Large intestine (tissue), 12 donors: ENCODE measurements at places on chromosomes 3 and 15. TPM values are rescaled to one million over a fixed set of nuclear protein-coding genes. Genes with fewer than 3 reads are reported as not detected.

GRCh38 chr3:39065197-39065596 lies 13.4 kb downstream of the WDR48 start:
- H3K27me3 ChIP-seq, result no peaks in the 10 kb centered on the region
- H3K4me3 ChIP-seq, result no peak overlapping the region

- peaks cover 38% of the 10 kb centered on the region for H3K4me1 ChIP-seq
- H3K4me3 ChIP-seq, result no peak overlapping the region
- H3K27ac ChIP-seq, result no peak overlapping the region
- no peak for DNase-seq
Observed at GRCh38 chr3:12440927-12441714, 43.2 kb upstream of the TSEN2 start.

GRCh38 chr15:70524470-70524869 lies 238.9 kb downstream of the UACA start:
- no peak for DNase-seq
- peaks cover 18% of the 10 kb centered on the region for H3K4me1 ChIP-seq
- H3K36me3 ChIP-seq, result no peaks in the 10 kb centered on the region
- no peaks in the 10 kb centered on the region for H3K27me3 ChIP-seq
- H3K27ac ChIP-seq, result no peak overlapping the region
- no peak overlapping the region for H3K4me3 ChIP-seq

GRK7 gene
- polyA plus RNA-seq, result not detected

DNA sequence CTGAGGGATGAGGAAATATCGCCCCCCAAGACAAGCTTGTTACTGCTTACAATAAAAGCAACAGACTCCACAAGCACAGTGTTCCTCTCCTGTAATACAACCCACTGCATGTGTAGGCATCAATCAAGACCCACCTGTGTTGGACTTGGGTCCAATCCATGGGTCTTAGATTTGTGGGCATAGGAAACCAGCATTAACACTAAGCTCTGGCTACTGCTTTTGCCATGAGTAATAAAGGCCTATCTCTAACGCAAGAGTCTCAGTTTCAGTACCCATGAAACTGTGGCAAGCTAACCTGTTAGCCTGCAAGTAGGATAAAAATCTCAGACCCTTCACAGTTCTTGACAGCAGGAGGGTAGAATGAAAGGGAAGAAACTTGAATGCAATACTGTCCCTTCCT lies 5.2 kb upstream of the EIF1B start:
- H3K27ac ChIP-seq, result no peak overlapping the region
- H3K27me3 ChIP-seq, result no peaks in the 10 kb centered on the region
- no peaks in the 10 kb centered on the region for H3K4me1 ChIP-seq
- no peak for DNase-seq
- H3K36me3 ChIP-seq, result peaks cover 3% of the 10 kb centered on the region

DNA sequence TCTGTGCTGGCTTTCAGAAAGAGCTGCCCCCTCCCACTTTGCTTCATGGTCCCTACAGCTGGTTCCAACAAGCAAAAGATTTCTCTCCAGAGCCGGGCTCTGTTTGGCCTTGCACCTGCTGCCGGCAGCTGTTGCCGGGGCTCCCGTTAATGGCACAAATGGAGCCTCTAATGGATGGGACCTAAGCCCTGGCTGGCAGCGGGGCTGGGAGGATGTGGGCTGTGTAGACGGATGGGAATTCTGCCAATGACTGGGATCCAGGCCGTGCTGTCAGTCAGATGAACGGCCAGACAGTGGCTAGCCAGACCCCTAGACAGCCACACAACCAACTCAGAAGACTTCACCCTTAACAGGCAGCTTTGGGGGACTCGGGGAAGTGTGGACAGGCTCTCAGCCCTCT lies 88.0 kb downstream of the RPLP1 start:
- no peak for DNase-seq
- H3K4me1 ChIP-seq, result no peaks in the 10 kb centered on the region
- H3K36me3 ChIP-seq, result no peaks in the 10 kb centered on the region
- H3K27ac ChIP-seq, result no peak overlapping the region
- H3K27me3 ChIP-seq, result peaks cover 36% of the 10 kb centered on the region

LAMB2 gene
- 209 TPM for polyA plus RNA-seq

DNA sequence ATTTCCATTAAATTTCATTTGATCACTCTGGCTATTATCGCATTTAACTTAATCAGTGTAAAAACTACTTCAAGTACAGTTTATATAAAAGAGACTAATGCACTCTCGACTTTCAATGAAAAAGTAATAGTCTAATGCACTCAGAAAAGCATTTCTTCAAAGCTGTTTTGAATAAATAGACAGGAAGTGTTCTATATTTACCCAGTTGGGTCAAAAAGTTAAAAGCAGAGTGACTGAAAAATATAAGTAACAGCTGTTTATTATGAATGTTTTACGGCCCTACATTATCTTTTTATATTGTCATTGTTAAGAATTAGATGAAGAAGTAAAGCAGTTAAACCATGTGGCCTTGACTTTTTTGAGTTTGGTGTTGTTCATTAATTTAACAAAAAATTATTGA lies 391.8 kb downstream of the ZPLD1 start:
- no peaks in the 10 kb centered on the region for H3K4me1 ChIP-seq
- no peaks in the 10 kb centered on the region for H3K36me3 ChIP-seq
- DNase-seq, result no peak
- no peak overlapping the region for H3K4me3 ChIP-seq
- no peak overlapping the region for H3K27ac ChIP-seq

MB21D2 gene
- 18.3 TPM for polyA plus RNA-seq

RNU5B-1 gene
- not detected for polyA plus RNA-seq
